ENCODE measurements at places on chromosomes 16 and 17.

GRCh38 chr17:71828182-71828596 is 292.6 kb upstream of the SOX9 start:
- DNase-seq: no peak

DNA sequence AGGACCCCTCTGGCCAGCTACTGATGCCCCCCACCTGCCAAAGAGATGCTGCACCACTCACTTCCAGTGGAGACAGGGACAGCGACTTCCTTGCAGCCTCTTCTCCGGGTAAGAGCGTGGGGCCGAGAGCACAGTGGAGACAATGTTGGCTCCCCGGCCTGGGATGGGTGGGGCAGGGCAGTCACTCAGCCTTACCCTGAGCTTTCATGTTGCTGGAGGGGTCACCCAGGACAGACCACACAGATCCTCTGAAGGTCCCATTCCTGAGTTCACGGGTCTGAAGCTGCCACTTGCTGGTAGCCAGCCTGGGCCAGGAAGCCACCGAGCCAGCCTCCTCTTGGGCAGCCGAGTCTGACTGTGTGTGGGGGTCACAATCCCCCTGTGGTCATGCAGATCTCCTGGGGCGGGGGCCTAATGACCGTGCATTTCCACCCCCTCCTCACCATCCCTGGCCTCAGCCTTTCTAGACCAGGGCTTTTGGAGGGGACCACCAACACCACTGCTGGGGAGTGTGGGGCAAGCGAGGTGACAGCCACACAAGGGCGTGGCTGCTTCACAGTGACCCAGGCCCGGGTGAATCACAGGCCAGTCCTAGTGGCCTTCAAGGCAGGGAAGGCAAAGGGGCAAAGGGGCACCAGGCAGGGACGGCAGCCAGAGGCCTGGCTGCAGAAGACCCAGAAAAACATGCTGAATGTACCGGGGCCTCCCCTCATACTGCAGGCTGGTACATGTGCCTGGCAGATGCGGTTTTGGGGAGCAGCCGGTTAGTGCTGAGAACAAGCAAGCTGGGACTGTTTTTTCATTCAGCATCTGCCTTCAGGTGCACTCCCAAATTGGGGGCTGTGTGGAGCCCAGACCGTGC is 10.4 kb downstream of the TAF1C start:
- no peak for DNase-seq

GRCh38 chr17:64250233-64250835 is 12.7 kb downstream of the TEX2 start:
- DNase-seq: no peak

DNA sequence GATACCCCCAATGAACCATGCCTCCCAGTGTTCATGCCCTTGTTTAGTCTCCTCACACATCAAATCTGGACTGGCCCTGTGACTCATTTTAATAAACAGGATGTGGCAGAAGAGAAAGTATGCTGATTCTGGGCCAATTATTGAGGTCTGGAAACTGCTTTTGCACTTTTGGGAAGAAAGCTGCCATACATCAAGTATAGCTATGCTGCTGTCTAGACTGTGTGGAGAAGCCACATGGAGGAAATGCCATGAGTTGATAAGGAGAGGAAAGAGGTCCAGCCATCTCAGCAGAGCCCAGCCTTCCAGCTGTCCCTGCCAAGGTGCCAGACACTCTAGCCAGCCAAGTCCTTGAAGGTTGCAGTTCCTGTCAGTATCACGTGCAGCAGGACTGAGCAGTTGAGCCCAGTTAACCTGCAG is 16.7 kb downstream of the RPRML start:
- DNase-seq: no peak

DNA sequence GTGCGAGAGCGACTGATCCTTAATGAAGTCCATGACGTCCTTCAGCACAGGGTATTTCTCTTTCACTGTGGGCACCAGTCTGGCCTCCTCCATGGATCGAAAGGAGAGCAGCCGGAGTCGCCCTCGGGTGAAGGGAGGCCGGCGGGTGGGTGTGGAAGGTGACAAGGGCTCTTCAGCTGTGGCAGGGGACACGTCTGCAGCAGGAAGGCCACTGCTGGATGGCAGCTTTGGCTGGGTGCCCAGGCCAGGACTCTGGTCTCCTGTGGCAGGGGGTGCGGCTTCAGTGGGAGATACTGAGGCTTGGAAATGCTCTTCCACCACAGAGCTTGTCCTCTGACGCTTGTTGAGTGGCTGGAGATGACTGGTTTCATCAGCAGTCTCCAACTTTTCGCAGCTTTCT is 78.5 kb downstream of the ZZEF1 start:
- no peak for DNase-seq

DNA sequence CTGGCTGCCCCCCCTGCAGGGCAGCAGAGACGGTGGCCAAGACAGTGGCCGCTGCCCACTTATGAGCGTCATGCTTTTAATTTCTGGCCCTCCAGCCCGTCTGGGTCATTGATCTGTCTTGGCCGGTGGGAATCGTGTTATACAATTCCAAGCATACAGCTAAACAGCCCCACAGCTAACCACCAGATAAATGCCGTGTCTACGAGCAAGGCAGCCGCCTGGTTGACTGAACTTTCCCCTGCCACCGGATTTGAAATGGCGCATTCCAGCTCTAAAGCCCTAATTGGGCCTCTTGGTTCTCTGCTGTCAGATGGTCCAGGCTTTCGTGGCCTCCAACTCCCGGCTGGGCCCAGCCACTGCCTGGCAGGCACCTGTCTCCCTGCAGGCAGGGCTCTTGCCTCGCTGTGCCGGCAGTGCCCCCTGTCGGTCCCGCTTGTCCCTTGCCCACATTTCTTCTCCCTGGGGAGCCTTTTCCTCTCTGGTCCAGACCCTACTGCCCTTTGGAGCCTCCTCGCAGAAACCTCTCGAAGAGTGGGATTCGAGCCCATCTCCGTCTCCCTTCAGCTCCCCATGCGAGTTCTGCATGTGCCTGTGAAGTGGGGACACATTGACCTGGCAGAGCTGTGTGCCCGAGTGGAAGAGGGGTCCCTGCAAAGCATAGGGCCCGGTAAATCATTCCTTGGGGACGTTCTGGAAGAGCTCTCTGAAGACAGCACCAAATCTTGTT is 1.8 kb upstream of the RBFOX3 start:
- peak; percentile 100 for DNase-seq

DNA sequence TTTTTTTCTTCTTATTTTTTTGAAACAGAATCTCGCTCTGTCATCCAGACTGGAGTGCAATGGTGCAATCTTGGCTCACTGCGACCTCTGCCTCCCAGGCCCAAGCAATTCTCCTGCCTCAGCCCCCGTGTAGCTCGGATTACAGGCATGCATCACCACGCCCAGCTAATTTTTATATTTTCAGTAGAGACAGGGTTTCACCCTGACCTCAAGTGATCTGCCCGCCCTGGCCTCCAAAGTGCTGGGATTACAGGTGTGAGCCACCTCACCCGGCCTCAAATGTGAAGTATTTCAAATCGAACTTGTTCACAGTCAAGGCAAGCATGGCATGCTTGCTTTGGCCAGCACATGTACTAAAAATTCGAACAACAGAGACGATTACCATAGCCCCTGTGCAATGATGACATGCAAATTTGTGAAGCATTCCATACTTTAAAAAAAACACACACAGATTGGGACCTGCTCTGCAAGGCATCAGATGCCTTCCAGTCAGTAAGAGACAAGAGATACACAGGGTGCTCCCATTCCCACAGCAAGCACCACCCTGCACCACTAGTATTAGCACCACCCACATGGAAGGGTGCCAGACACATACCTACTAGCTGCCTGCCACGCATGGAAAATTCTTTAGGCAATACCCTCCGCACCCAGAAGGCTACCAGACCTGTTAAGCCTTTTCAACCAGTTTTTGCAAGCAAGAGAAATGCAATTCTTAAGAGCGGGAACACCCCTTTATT is 47.2 kb downstream of the ANKRD11 start:
- DNase-seq: no peak

DNA sequence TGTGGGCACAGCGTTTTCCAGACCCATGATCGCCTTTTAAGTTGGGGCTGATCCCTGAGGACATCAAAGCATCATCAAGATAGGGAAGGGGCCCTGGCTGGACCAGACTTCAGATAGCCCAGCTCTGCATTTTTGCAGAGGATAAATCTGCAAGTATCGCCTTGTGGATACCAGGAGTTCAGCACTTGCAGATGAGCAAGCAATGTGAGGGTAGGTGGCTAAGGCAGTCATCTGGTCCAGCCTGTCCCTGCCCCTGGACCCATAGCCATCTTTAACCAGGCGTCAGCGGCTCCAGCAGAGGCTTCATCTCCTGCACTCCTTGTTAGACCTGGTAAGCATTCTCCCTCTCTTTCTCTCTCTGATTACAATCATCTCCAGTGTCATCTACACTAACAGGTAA is 9.0 kb upstream of the MRPS23 start:
- DNase-seq: no peak

DNA sequence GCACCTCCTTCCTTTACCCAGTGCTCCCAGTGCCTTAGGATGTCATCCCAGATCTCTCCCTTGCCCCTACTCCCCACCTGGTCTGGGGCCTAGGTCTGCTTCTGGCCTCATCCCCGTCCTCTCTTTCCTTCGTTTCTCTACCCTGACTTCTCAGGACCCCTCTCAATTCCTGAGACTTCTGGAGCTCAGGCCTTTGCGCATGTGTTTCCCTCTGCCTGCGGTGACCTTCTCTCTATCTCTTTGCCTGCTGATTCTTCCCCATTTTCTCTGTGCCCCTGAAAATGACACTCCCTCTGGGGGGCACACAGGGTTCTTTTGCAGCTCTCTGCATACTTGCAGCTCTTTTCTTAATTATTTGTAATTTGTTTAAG is 13.5 kb downstream of the ADORA2B start:
- no peak for DNase-seq

DNA sequence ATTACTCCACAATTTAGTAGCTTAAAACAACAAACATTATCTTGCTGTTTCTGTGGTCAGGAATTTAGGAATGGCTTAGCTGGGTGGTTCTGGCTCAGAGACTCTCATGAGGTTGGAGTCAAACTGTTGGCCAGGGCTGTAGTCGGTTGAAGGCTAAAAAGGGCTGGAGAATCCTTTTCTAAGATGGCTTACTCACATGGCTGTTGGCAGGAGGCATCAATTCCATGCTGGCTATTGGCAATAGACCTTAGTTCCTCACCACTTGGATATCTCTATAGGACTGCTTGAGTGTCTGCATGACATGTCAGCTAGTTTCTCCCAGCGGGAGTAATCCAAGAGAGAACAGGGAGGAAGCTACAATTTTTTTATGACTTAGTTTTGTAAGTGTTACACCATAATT is 6.6 kb upstream of the EFCAB13 start:
- no peak for DNase-seq

DNA sequence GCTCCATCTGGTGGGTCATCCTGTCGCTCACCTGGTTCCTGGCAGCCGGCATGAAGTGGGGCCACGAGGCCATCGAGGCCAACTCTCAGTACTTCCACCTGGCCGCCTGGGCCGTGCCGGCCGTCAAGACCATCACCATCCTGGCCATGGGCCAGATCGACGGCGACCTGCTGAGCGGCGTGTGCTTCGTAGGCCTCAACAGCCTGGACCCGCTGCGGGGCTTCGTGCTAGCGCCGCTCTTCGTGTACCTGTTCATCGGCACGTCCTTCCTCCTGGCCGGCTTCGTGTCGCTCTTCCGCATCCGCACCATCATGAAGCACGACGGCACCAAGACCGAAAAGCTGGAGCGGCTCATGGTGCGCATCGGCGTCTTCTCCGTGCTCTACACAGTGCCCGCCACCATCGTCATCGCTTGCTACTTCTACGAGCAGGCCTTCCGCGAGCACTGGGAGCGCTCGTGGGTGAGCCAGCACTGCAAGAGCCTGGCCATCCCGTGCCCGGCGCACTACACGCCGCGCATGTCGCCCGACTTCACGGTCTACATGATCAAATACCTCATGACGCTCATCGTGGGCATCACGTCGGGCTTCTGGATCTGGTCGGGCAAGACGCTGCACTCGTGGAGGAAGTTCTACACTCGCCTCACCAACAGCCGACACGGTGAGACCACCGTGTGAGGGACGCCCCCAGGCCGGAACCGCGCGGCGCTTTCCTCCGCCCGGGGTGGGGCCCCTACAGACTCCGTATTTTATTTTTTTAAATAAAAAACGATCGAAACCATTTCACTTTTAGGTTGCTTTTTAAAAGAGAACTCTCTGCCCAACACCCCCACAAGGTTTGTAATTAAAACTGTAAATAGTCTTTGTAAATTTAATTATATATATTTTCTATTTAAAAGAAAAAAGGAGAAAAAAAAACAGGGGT is 1.7 kb downstream of the FZD2 start:
- DNase-seq: no peak

- no peak for DNase-seq
Measured at GRCh38 chr16:72827866-72828265, 220.1 kb downstream of the ZFHX3 start.

Data from NCI-H524 (cell line).